ENCODE measurements at places on chromosomes 1 and 21. TPM values are rescaled to one million over a fixed set of nuclear protein-coding genes. Genes with fewer than 3 reads are reported as not detected.

DNA sequence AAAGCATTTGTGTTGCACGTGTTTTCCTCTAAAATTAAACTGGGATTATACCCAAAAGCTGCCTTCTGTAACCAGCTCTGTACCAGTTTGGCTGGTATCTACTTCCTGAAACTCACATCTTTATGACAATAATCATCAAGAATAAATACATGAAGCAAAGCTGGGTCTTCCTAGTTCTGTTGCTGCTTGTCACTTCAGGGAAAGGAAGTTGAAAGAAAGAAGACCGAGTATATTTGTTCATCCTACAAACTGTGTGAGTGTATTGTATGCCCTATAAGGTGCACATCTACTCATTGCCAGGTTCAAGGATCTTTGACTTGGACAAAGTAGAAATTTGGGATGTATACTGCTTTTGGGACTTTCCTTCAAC lies 29.1 kb upstream of the IFNGR2 start:
- no peak for DNase-seq

DNA sequence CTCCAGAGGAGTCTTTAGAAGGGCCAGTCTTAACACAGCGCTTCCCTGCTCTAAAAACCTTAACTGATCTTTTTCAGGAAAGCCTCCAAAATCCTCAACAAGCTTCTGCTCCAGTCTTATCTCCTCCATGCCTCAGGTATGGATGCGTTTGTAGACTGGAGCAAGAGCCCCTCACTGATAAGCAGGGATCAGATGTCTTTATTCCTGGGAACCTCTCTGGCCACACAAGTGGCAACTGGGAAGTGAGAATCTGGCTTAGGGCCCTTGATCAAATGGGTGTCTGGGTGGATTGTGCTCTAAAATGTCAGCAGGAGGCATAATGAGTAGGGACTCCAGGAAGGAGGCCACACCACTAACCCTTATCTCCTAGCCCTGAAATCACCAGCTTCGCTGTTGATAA lies 1.4 kb downstream of the ZBTB8A start:
- no peak for DNase-seq

Gene RYR2
- 4.7 TPM for total RNA-seq

Gene SMG7
- 18.6 TPM for total RNA-seq

GRCh38 chr1:86504137-86504479 lies 35.4 kb downstream of the CLCA1 start:
- DNase-seq, result no peak

GRCh38 chr1:16116625-16117024 lies 39.2 kb downstream of the EPHA2 start:
- DNase-seq, result no peak

DNA sequence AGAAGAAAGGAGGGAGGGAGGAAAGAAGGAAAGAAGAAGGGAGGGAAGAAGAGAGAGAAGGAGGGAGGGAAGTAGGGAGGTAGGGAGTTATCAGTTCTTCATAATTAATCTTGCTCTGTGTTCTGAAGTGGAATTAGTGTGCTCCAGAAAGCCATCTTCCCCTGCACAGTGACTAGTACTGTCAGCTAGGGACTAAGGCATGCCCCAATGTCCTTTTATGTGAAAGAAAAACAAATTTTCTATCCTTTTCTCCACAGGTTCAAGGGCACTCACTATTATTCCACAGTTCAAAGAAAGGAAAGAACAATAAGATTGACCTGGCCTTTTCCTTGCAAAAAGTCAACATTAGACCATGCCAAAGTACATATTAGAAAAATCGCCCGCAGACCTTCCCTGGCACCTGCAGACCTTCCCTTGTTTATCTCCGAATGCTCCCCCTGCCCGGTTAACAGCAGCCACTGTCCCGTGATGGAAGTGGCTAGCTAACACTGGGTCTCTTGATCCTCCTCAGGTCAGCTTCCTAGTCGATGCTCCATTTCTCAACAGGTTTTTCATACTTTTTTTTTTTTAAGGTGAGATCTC lies 107.2 kb upstream of the EDEM3 start:
- no peak for DNase-seq

Gene SLAMF1
- total RNA-seq, result not detected

DNA sequence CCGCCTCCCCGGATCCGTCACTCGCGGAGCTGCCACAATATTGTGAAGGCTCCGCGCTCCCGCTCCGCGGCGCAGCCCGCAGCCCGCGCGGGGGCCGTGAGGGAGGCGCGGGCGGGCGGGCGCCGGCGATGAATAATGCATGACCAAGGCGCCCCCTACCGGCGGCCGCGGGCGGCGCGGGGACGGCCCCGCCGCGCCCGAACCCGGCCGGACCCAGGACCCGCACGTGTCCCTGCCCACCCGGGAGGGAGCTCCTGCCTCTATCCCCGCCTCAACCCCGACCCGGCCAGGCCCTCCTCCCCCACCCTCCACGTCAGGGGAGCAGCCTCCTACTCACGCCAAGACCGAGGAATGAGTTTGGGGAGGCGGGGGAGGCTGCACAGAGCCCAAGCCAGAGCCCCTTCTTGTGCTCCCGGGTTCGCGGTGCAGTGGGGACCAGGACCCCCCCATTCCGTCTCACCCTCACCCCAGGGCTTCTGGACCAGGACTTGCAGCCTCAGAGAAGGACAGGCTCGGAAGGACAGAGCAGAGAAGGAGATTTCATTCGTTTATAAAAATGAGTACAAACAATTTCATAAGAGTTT lies 70.8 kb upstream of the CASZ1 start:
- DNase-seq, result peak; percentile 21

DNA sequence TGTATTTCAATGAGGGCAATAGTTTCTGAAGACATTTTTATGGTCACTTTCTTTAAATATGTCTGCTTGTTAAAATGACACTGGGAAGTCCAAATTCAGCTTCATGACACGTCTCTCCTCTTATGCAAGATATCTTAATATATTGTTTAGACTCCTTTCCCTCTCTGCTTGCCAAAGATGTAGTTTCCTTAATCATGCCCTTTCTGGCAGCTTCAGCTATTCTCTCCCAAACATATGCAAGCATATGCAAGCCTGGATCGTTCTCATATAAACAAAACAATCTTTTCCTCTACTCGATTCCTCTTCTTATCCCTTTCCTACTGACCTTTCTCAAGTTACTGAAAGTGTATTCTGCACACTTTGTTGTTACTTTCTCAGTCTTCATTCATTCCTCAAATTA lies 372.2 kb downstream of the PTBP2 start:
- DNase-seq, result peak; percentile 2

GRCh38 chr21:29187944-29188343 lies 57.5 kb downstream of the MAP3K7CL start:
- peak; percentile 74 for DNase-seq

GRCh38 chr1:203871114-203871880 lies 9.9 kb downstream of the SNRPE start:
- DNase-seq, result peak; percentile 68

DNA sequence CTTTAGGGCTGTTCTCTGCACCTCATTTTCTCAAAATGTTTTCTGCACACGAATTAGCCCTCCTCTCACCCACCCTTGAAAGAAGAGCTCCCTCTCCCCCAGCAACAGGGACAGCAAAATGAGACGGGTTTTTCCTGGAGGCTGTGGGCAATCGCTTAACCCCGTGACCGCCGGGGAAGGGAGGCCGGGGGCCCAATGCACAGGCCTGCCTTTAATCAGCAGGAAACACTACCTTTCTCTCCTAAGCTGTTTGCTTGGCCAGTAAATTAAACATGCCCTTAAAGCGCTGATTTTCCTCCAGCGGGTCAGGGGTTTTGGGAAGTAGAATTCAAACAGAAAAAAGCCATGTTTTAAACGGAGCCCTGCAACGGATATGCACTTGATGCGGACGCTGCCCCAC lies 114.4 kb downstream of the PRDM16 start:
- no peak for DNase-seq

Gene LHX8
- not detected for total RNA-seq

GRCh38 chr1:99943223-99943794 lies 26.5 kb upstream of the SLC35A3 start:
- DNase-seq, result peak; percentile 4

Gene PLEKHN1
- total RNA-seq, result 0.43 TPM

Gene CELA2B
- not detected for total RNA-seq

DNA sequence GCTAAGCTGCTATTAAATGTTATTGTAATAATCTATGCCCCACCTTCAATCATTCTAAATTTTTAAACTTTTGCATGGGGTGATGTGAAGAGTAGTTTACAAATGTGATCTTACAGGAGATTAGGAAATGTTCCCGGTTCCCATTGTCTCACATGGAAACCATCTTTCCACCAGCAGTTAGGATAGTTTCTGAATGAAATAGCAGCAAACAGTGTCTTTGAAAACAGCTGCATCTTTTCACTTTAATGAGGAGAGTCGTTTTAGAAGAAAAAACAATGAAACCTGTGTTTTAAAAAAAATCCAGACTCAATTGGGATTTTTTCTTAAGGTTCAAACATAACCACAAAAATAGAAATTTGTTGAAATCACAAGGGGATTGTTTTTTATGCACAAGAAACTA lies 134.2 kb downstream of the TLR5 start:
- DNase-seq, result no peak

DNA sequence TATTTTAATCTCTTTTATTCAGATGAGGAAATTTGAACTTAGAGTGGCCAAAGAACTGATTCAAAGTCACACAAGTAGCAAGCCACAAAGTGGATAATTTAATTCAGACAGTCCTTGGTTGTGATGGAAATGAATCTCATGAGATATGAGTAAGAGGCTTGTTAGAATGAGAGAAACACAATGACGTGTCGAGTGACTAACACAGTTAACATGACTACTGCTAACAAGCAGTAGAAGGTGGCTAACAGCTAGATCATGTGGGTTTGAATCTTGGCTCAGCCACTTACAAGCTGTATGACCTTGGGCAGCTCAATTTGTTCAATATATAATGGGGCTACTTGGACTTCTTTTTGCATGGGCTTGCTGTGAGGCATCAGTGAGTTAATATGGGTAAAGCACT lies 104.5 kb upstream of the LMO4 start:
- no peak for DNase-seq

GRCh38 chr1:181803421-181803820 lies 258.1 kb downstream of the ZNF648 start:
- DNase-seq, result no peak

Gene CD244
- total RNA-seq, result not detected

DNA sequence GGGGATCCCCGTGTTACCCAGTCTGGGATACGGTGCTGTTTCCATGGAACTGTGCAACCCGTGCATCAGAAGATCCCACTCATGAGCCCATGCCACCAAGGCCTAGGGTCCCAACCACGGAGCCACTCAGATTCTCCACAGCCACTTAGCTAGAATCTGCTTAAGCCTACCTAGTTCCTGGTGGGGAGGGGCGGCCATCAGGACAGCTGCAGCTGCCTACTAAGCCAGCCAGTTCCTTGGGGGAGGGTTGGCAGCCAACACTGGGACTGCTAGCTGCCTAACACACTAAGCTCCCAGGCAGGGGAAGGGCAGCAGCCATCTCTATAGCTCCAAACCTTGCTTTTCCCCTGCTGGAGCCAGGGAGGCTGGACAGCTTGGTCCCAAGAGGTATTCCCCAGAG lies 549.2 kb upstream of the BRINP3 start:
- DNase-seq, result no peak

Gene SPRR1A
- total RNA-seq, result not detected

Gene KRTAP19-3
- total RNA-seq, result not detected

Gene PADI2
- total RNA-seq, result not detected

Gene SLC30A2
- total RNA-seq, result not detected

DNA sequence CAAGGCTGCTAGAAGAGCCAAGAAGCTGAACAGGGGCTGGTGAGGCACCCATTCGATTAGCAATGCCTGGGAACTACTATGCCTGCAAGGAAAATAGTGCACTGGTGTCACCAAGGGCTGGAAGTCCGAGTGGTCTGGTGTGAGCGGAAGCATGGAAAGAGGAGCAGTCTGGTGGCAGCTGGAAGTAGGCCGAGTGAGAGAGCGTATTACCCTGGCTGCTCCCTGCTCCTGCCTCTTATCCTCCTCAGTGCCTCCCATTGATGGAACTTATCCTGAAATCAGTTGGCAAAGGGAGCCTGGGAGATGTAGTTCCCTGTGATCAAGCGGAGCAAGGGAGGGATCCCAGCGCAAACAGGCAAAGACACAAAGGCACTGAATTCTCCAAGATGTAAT lies 9.6 kb downstream of the SMAP2 start:
- no peak for DNase-seq

GRCh38 chr1:102466487-102466886 lies 469.8 kb upstream of the OLFM3 start:
- DNase-seq, result no peak

- DNase-seq, result no peak
Observed at GRCh38 chr1:116769561-116769977, 15.3 kb downstream of the CD2 start.

DNA sequence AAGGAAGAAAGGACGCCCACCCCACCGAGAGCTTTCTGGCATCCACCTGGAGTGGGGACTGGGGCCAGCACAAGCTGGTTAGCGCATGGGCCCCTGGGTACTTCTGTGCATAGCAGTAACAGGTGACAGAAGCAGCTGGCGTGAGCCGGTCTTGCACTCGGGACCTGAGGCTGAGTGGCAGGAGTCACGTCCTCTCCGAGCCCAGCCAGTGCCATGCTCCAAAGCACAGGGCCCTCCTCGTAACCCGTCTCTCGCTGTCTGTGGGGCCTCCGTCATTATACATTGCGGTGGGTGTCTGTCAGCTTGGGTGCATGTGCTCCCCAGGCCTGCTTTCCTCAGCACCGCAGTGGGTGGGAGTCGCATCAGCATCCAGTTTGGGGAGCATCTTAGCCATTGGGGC lies 87.6 kb upstream of the VAMP3 start:
- no peak for DNase-seq

DNA sequence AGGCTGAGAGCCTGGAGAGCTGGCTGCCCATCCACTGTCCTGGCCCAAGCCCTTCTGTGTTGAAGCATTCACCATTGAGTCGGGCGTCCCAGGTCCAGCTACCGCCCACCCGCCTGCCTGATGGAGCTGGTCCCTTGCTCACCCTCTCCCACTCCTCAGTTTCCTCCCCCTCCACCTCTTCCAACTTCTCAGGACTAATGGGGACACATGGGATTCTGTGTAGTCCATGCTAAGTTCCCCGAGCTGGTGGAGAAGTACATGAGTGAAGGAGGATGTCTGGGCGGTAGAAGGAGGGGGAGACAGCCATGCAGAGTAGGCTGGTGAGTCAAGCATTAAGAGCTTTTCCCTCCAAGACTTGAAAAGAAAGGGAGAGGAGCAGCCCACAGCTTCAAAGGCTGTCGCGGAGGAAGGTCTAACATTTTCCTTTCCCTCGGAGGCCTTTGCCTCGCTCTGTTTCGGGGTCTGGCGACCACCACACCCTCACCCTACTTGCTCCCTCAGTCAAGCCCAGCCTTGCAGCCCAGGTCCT lies 561 bp downstream of the SLC26A9 start:
- no peak for DNase-seq

- DNase-seq, result no peak
Observed at GRCh38 chr1:92273039-92273438, 25.7 kb downstream of the GLMN start.

Gene LCE1D
- total RNA-seq, result not detected

Measured in NCI-H460 (cell line).